ENCODE measurements at places on chromosomes 1 and 21.

GRCh38 chr1:107953556-107953955, 11.4 kb downstream of the VAV3 start:
- no peak for DNase-seq

DNA sequence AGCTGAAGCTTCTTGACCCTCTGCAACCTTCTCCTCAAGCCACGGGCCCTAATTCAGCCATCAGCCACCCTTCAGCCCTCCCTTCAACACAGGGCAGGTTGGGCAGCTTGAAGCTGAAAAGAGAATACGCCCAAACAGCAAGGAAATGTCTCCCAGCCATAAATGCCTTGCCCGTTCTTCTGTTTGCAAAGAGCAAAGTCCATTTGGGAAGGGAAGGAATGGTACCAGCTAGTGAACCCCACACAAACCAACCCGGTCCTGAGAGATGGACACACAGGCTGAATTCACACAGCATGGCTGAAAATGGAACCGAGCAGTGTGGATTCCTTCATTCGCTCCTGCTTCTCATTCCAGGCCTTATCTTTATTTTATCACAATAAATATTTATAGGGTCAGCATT, 11.5 kb downstream of the PLEKHA6 start:
- no peak for DNase-seq

DNA sequence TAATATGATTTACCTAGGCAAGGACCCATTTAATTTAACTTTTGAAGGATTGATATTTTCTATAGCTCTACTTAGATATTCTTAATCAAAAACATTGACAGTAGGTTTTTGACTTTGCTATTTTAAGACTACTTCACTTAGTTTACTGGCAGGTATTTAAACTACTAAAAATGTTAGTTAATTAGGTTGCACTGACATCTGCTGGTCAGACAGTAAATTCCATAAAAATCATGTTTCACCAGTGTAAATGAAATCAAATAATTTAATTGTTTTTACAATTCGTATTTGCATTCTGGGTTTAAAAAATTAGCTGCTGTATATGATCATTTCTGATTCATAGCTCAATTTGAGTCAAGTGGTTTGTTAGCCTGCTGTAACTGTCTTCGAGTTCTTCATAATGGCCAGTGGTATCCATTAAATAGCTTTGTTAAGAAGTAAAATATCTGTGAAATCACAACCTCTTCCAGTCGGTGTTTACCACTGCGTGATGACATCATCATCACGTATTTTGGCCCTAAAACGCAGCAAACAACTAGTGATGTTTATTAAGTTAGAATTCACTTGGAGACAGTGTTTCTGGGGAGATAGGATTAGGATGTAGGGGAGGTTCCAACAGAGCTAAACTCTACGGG, 26.2 kb downstream of the EXTL2 start:
- peak; percentile 56 for DNase-seq

- peak; percentile 69 for DNase-seq
Observed at GRCh38 chr1:26771643-26772321, 16.0 kb upstream of the PIGV start.

GRCh38 chr1:43554444-43554992, 23.8 kb downstream of the PTPRF start:
- DNase-seq, result peak; percentile 59
